ENCODE measurements at places on chromosomes 3 and 15.

- peak; percentile 14 for DNase-seq
Observed at GRCh38 chr3:61894988-61895935, 333.9 kb downstream of the PTPRG start.

DNA sequence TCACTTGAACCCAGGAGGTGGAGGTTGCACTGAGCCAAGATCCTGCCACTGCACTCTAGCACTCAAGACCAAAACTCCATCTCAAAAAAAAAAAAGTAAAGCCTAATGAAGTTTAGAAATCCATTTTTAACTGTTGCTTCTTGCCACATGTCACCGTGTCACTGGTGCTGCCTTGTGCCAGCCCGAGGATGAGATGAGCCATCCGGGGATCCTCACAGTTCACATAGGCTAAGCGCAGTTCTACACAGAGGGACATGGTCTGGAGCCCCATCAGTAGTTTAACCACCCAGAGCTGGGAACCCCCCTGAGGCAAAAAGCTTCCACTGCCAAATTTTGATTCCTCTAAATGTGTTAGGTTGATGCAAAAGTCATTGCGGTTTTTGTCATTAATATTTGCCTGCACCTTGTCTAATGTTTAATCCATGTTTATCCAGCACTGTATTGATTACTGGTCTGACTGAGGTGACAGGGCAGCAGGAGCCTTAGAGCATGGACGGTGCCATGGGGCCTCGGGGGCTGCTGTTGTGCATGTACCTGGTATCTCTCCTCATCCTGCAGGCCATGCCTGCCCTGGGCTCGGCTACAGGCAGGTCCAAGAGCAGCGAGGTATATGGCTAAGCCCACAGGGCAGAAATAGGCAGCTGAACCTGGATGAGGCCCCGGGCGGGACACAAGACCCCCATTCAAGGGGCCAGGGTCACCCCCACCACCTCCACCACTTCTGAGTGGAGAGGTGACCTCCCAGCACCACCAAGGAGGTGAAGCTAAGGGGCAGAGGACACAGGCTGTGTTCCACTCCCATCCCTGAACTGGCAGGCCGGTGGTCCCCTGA lies at the start of gene ITIH1:
TSS of gene ITIH1 (plus strand) at position 473 of the 832 bp plus-strand sequence. CDS start at position 490, 17 bp downstream.
- no peak for DNase-seq

DNA sequence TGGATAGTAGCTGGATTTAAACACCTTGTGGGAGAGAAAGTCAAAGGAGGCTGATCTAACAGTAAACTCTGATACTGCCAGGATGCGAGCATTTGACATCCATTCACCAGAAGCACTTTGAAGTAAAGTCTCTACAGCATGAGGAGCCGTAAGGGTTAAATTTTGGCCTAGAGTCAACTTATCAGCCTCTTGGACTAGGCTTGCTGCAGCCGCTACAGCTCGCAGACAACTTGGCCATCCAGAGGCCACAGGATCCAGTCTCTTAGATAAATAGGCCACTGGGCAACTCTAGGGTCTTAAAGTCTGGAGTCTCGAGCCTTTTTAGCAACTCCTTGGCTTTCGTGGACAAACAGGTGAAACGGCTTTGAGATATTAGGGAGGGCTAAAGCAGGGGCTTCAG lies 61.4 kb downstream of the PLSCR2 start:
- DNase-seq: no peak

GRCh38 chr15:31455499-31455898 lies 128.9 kb downstream of the KLF13 start:
- DNase-seq: no peak

GRCh38 chr3:194250098-194251002 lies 100.8 kb downstream of the CPN2 start:
- DNase-seq: no peak

- no peak for DNase-seq
Observed at GRCh38 chr3:52721002-52721729, 15.3 kb downstream of the SPCS1 start.

GRCh38 chr3:42755681-42756578 lies 17.1 kb downstream of the CCDC13 start:
- DNase-seq: peak; percentile 40
